Activated CD8-positive, alpha-beta T cell treated with anti-CD3 and anti-CD28 coated beads for 36 hours (primary cell): ENCODE measurements at places on chromosomes 7 and 10. TPM values are rescaled to one million over a fixed set of nuclear protein-coding genes. Genes with fewer than 3 reads are reported as not detected.

DNA sequence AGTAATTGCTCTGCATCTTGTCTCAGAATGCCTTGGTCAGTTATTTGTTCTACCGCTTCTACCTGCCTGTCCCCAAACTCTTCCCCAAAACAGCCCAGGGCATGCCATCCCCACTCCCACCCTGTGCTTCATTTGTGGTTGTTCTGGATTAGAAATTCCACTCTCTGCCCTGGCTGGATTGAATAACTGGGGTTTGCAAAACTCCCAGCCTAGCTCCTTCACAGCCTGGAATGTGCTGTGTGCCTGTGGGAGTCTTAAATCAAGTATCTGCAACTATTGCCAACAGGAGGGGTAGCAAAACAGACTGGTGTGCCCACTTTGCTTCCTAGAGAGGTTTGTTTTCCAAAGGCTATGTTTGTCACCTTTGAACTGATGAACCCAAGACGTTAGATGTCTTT lies 24.2 kb downstream of the TSPAN15 start:
- H3K27ac ChIP-seq = no peak overlapping the region
- DNase-seq = no peak
- no peak overlapping the region for H3K4me3 ChIP-seq
- H3K4me1 ChIP-seq = no peaks in the 10 kb centered on the region
- peaks cover 3% of the 10 kb centered on the region for H3K27me3 ChIP-seq
- no peaks in the 10 kb centered on the region for H3K36me3 ChIP-seq

GRCh38 chr10:17427666-17428350 lies 26.6 kb downstream of the ST8SIA6 start:
- peak overlapping the region; percentile 59 for H3K4me3 ChIP-seq
- H3K4me1 ChIP-seq = peaks cover 73% of the 10 kb centered on the region
- H3K36me3 ChIP-seq = no peaks in the 10 kb centered on the region

- H3K36me3 ChIP-seq = no peaks in the 10 kb centered on the region
- H3K27ac ChIP-seq = no peak overlapping the region
These were observed 75.4 kb downstream of the PROSER2 start for GRCh38 chr10:11898372-11899066.

DNA sequence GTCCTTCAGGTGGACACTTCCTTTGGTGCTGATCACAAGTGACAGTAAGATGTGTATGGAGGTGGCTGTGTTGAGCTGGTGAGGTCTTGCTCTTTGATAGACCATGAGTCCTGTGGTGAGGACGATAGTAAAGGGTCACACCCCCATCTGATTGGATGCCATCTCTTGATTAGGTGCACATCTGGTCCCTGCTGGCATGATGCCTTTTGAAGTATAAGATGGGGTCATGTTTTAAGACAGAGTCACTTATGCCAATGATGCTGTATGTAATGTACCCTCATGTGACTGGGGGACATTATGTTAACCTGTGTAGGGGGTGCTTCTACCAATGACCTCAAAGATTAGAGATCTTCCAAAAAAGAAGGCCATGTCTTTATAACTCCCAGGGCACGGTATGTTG lies 644.6 kb downstream of the ACTR3B start:
- H3K4me3 ChIP-seq = no peak overlapping the region
- no peaks in the 10 kb centered on the region for H3K27me3 ChIP-seq
- H3K36me3 ChIP-seq = no peaks in the 10 kb centered on the region
- H3K27ac ChIP-seq = no peak overlapping the region
- DNase-seq = no peak

GRCh38 chr10:131706476-131706875 lies 194.3 kb upstream of the PPP2R2D start:
- H3K36me3 ChIP-seq = peaks cover 1% of the 10 kb centered on the region
- H3K27ac ChIP-seq = no peak overlapping the region
- no peaks in the 10 kb centered on the region for H3K4me1 ChIP-seq
- no peak overlapping the region for H3K4me3 ChIP-seq
- H3K27me3 ChIP-seq = peaks cover 6% of the 10 kb centered on the region

DNA sequence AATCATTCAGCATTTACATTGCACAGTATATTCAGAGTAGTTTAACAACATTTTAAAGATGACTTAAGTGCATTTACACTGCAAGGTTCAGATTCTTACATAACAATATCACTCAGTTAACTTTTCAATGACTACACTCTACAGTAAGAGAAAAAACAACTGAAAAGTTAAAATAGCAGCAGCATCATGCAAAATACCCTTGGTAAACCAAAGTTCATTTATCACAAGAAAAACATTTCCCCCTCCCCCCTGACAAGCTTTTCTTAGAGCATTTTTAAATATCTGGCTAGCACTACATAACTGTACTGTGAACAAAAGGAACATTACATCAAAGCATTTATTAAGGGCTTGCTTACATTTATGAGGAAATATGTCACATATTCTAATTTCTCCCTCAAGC lies 179.5 kb upstream of the HGF start:
- no peak for DNase-seq
- H3K4me3 ChIP-seq = no peak overlapping the region
- H3K27ac ChIP-seq = no peak overlapping the region
- H3K36me3 ChIP-seq = no peaks in the 10 kb centered on the region

GRCh38 chr10:110150981-110151380 lies 56.4 kb upstream of the MXI1 start:
- H3K4me3 ChIP-seq = no peak overlapping the region
- peaks cover 66% of the 10 kb centered on the region for H3K27me3 ChIP-seq
- H3K4me1 ChIP-seq = peaks cover 7% of the 10 kb centered on the region
- DNase-seq = no peak
- no peak overlapping the region for H3K27ac ChIP-seq
- H3K36me3 ChIP-seq = no peaks in the 10 kb centered on the region

GRCh38 chr7:134300988-134301387 lies 15.7 kb downstream of the SLC35B4 start:
- DNase-seq = no peak
- no peaks in the 10 kb centered on the region for H3K27me3 ChIP-seq
- H3K36me3 ChIP-seq = peaks cover 38% of the 10 kb centered on the region
- no peak overlapping the region for H3K27ac ChIP-seq
- no peaks in the 10 kb centered on the region for H3K4me1 ChIP-seq

DNA sequence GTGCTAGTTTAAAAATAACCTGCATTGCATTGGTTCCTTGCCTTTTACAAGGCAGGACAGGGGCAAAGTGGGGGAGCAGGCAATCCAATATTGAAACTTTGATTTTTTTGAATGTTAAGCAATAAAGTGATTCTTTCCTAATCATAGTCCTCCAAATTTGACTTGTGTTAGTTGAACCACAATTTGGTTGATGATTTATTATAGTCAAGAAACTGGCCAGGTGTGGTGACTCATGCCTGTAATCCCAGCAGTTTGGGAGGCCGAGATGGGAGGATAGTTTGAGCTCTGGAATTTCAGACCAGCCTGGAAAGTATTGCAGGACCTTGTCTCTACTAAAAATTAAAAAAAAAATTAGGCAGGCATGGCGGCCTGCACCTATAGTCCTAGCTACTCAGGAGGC lies 27.9 kb upstream of the ABLIM1 start:
- H3K27ac ChIP-seq = no peak overlapping the region
- H3K4me3 ChIP-seq = no peak overlapping the region
- no peak for DNase-seq
- H3K36me3 ChIP-seq = no peaks in the 10 kb centered on the region

- no peak for DNase-seq
- no peaks in the 10 kb centered on the region for H3K27me3 ChIP-seq
These were observed 127.3 kb upstream of the RHEB start for GRCh38 chr7:151647006-151647405.

DNA sequence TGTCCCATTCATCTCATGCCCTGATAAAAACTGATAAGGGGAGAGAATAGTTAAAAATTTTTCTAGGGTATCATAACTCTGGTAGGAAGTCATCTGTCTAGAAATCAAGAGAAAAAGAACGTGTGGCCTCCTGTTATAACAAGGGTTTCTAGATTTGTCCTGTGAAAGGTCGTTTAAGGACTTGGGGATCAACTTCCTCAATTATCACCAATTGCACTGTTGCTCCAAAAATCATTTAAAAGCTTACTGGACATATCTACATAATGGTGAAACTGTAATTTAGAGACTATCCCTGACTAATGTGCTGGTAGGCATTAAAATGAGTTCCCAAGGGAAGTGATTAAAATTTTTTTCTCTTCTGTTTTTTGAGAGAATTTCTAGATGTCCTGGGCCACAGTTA lies 58.2 kb downstream of the GPR141 start:
- no peaks in the 10 kb centered on the region for H3K4me1 ChIP-seq
- DNase-seq = no peak
- H3K27me3 ChIP-seq = no peaks in the 10 kb centered on the region
- no peak overlapping the region for H3K27ac ChIP-seq
- no peak overlapping the region for H3K4me3 ChIP-seq

- H3K4me1 ChIP-seq = peaks cover 23% of the 10 kb centered on the region
- H3K27me3 ChIP-seq = peaks cover 28% of the 10 kb centered on the region
- H3K27ac ChIP-seq = no peak overlapping the region
- no peak overlapping the region for H3K4me3 ChIP-seq
These were observed 167.7 kb upstream of the INHBA start for GRCh38 chr7:41870461-41871138.

DNA sequence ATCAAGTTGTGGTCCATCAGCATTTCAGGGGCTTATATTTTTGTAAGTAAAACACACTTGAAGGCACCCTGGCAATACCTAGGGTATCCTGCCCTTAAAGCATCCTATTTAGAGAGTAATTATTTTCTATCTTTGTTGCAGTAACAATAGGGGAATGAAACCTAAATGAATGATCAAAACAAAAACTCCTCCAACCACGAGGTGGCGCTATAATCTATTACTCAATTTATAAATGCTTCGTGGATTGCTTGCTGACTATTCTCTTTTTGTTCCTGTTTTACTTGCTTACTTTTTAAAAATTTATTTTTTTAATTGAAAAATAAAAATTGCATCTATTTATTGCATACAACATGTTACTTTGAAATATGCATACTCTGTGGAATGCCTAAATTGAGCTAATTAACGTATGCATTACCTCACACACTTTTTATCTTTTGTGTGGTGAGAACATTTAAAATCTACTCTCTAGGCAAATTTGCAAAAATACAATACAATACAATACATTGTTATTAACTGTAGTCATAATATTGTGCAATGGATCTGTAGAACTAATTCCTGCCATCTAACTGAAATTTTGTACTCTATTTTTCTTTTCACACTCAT lies 147.7 kb upstream of the BMPER start:
- peak; percentile 57 for DNase-seq
- no peaks in the 10 kb centered on the region for H3K36me3 ChIP-seq
- H3K4me1 ChIP-seq = no peaks in the 10 kb centered on the region

- H3K27ac ChIP-seq = no peak overlapping the region
- no peak for DNase-seq
- no peak overlapping the region for H3K4me3 ChIP-seq
- H3K4me1 ChIP-seq = peaks cover 10% of the 10 kb centered on the region
- H3K36me3 ChIP-seq = no peaks in the 10 kb centered on the region
These were observed 108.9 kb downstream of the NKX6-2 start for GRCh38 chr10:132677096-132677472.

DNA sequence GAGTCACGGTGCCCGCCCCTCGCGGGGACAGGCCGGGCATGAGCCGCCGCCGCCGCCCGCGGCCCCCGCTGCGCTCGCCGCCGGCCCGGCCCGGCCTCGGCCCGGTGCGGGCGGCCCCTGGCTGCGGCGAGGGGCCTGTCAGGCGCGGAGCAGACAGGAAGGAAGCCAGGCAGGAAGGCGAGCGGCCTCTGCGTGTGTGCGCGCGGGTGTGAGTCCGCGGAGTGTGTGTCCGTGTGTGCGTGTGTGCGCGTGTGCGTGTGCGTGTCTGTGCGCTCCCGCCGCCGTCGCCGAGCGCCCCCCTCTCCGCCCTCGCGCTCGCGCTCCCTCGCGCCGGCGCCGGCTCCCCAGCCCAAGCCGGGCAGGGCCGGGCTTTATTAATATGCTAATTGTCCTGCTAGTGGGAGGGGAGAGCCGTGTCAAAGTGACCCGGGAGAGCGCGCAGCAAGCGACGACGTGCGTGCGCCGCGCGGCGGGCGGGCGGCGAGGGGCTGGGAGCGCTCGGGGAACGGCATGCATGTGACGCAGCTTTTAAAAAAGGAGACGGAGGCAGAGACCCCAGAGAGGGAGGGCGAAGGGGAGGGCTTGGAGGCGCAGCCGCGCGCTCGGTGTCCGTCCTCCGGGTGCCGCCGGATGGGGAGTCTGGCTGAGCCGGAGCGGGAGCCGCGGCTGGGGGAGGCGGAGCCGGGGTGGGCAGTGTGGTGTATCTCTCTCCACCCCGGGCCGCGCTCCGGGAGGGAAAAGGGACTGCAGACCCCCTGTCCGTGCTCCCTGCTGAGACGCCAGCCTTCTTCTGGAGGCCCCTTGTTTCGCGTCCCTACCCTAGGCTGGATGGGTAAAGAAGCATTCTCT lies at the start of gene LDB1:
Gene LDB1, minus strand, starts transcription at position 227 of the 849 bp plus-strand sequence. CDS start 258 bp downstream, outside the sequence.
- peak within 1 kb of the TSS; percentile 100 for H3K27ac ChIP-seq
- H3K4me1 ChIP-seq = peaks cover 41% of the 10 kb centered on the region
- H3K36me3 ChIP-seq = peaks cover 5% of the 10 kb centered on the region
- peak; percentile 72 for DNase-seq

DNA sequence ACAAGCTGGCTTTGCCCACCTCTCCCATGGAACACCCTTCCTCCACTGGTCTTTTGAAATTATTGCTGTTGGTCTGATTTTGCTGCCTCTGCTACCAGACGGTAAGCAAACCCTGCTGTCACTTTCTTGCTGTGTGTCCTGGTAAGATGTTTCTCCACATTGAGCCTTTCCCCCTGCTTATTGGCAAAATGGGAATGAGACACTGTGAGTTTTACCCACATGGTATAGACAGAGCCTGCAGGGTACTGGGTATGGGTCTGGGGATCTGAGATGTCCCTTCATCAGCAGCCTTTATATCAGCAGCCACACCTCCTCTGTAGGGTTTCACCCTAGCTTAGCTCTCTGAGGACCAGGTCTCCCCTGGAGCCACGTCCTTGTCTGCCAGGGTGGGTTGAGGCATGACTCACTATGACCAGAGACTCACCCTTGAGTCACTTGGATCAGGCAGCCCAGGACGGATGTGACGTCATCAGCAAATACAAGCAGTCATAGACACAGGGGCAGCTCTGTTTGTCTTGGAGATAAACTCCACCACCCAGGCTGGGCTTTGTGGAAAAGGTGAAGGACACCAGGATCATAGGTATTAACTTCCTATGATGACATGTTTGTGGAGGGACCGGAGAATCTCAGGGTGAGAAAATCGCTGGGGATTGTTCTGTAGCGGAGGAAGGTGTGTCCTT lies 17.9 kb upstream of the BAIAP2L1 start:
- peaks cover 2% of the 10 kb centered on the region for H3K27me3 ChIP-seq
- peak; percentile 64 for DNase-seq
- no peak overlapping the region for H3K4me3 ChIP-seq
- H3K4me1 ChIP-seq = peaks cover 4% of the 10 kb centered on the region
- no peak overlapping the region for H3K27ac ChIP-seq

DNA sequence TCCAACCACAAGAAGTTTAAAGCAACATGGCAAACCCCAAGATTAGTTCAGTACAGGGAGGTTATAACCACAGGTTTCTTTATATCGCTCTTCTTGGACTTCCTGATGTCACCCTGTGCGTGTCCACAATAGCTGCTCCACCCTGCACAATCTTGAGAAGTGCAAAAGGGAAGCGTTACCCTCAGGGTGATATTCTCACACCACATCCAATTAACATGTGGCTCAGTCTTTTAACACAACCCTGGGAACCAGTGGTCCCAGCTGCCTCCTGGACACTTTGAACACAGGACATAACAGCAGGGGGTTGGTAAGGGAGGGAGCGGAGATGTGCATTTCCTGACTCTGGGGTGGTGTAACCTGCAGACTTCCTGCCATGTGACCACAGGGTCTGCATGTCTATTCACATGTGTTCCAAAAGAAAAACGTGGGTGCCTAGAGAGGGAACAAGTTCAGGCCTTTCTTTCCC lies 64.6 kb downstream of the GSAP start:
- H3K27ac ChIP-seq = peak overlapping the region; percentile 87
- no peaks in the 10 kb centered on the region for H3K27me3 ChIP-seq
- peak; percentile 72 for DNase-seq
- no peaks in the 10 kb centered on the region for H3K36me3 ChIP-seq
- peak overlapping the region; percentile 39 for H3K4me3 ChIP-seq

The NKX2-3 gene
- total RNA-seq = not detected

The SLC26A5 gene
- not detected for total RNA-seq

The RPEL1 gene
- not detected for total RNA-seq

The NME8 gene
- total RNA-seq = not detected

The MORN4 gene
- 3.2 TPM for total RNA-seq
